WTC11 (cell line): ENCODE measurements at places on chromosomes 1 and 21. TPM values are rescaled to one million over a fixed set of nuclear protein-coding genes. Genes with fewer than 3 reads are reported as not detected.

GRCh38 chr1:228139931-228140723, at the start of gene GUK1:
GUK1 (plus strand) TSS chr1:228140279; CDS start chr1:228140303, 24 bp downstream.
- peaks cover 7% of the 10 kb centered on the region; the same call in 1 of the 2 replicates for H3K4me1 ChIP-seq
- H3K27me3 ChIP-seq = peaks cover 34% of the 10 kb centered on the region
- H3K4me3 ChIP-seq = peak within 1 kb of the TSS; percentile 88
- H3K36me3 ChIP-seq = no peaks in the 10 kb centered on the region
- peak; percentile 100 for DNase-seq

GRCh38 chr1:210516697-210517459, 188.2 kb downstream of the HHAT start:
- no peak overlapping the region for H3K4me3 ChIP-seq
- H3K27ac ChIP-seq = no peak overlapping the region
- DNase-seq = no peak
- H3K36me3 ChIP-seq = no peaks in the 10 kb centered on the region
- H3K4me1 ChIP-seq = no peaks in the 10 kb centered on the region

GRCh38 chr1:54671985-54672608, 30.5 kb downstream of the MROH7 start:
- no peaks in the 10 kb centered on the region for H3K36me3 ChIP-seq
- H3K4me3 ChIP-seq = no peak overlapping the region
- peak; percentile 86 for DNase-seq
- H3K4me1 ChIP-seq = no peaks in the 10 kb centered on the region
- no peaks in the 10 kb centered on the region; the same call in 1 of the 2 replicates for H3K27me3 ChIP-seq
- no peak overlapping the region for H3K27ac ChIP-seq

Gene LRRC7
- total RNA-seq = not detected in 3 replicates

Gene DISP3
- 5.9 to 6.1 TPM (median 6.0 TPM) in 3 replicates for total RNA-seq

GRCh38 chr1:116889380-116889779, 20.3 kb upstream of the PTGFRN start:
- H3K36me3 ChIP-seq = peaks cover 7% of the 10 kb centered on the region
- DNase-seq = no peak
- peaks cover 12% of the 10 kb centered on the region for H3K4me1 ChIP-seq
- no peak overlapping the region for H3K27ac ChIP-seq
- no peak overlapping the region for H3K4me3 ChIP-seq

Gene VSIG8
- not detected in 3 replicates for total RNA-seq

GRCh38 chr1:206788487-206789050, 16.3 kb upstream of the IL10 start:
- no peaks in the 10 kb centered on the region for H3K36me3 ChIP-seq
- no peak overlapping the region for H3K4me3 ChIP-seq
- DNase-seq = no peak
- H3K27me3 ChIP-seq = peaks cover 3% of the 10 kb centered on the region
- no peak overlapping the region for H3K27ac ChIP-seq

DNA sequence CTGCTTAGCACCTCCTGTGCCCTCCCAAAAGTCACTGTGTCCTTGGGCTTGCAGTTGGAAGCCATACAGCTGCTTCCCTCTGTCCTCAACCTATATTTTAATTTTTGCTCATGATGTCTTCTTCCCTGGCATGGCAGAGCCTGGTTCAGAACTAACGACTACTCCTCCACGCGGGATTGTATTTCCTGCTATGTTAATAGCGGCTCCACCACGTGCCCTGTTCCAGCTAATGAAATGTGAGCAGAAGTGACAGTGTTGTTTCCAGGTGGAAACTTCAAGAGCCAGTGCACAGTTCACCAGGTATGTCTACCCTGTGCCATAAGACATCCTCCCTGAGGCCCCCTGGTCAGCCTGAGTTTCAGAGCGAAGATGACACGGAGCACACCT, 52.1 kb downstream of the DHRS3 start:
- no peak for DNase-seq
- no peak overlapping the region for H3K4me3 ChIP-seq
- peaks cover 39% of the 10 kb centered on the region for H3K36me3 ChIP-seq
- H3K4me1 ChIP-seq = no peaks in the 10 kb centered on the region
- no peak overlapping the region for H3K27ac ChIP-seq
- peaks cover 7% of the 10 kb centered on the region for H3K27me3 ChIP-seq

DNA sequence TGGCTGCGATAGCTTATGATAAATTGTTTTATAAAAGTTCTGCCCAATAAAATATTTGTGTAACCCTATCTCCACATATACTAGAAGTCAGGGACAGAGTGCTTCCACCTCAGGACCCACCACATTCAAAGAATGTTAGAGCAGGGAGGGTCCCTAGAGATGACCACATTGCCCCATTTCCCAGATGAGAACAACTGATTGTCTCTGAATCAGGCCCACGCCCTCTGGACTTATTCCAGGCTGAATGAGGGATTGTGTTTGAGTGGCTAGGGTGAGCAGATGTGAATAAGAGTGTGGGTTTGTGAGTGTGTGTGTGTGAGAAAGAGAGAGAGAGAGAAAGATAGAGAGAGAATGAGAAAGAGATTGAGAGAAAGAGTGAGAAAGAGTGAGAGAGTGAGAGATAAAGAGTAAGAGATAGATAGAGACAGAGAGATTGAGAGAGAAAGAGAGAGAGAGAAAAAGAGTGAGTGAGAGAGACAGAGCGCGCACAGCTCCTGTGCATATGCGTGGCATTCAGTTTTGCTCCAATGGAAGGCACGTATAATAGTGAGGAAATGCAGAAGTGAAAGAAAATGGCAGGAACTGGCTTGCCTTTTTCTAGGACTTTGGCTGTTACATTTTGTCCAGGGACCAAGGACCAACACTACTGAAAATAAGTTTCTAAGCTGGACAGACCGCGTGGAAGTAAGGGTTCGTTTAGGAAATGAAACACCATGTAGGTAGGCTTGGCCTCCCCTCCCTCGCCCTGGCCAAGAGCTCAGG, 94.1 kb downstream of the ABCA4 start:
- no peak overlapping the region for H3K27ac ChIP-seq
- no peak for DNase-seq
- no peaks in the 10 kb centered on the region; the same call in 1 of the 2 replicates for H3K27me3 ChIP-seq
- H3K4me1 ChIP-seq = peaks cover 25% of the 10 kb centered on the region
- H3K36me3 ChIP-seq = no peaks in the 10 kb centered on the region

DNA sequence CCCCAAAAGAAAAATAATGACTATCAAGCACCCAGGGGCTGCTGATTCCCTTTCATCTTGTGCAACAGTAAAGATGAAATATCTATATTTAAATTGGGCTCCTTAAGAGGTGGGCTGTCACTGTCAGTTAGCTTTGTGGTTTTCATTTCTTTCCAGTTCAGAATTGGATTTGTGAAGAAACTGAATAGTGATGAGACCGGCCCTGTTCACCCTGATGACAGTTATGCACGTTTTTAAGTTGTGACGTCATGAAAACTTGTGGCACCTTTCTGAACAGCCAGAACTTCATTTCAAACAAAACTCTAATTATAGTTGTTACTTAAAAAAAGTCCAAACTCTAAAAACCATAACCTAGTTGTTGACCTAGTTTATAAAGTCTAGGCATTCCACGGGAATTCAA, 125.9 kb downstream of the RUNX1 start:
- no peak overlapping the region for H3K27ac ChIP-seq
- H3K4me1 ChIP-seq = peaks cover 4% of the 10 kb centered on the region; the same call in 1 of the 2 replicates
- no peak for DNase-seq

GRCh38 chr1:34885405-34886247, 26.1 kb upstream of the SMIM12 start:
- no peaks in the 10 kb centered on the region for H3K36me3 ChIP-seq
- H3K4me3 ChIP-seq = peak overlapping the region; percentile 88
- H3K27me3 ChIP-seq = peaks cover 40% of the 10 kb centered on the region
- H3K4me1 ChIP-seq = peaks cover 7% of the 10 kb centered on the region; the same call in 1 of the 2 replicates
- no peak overlapping the region for H3K27ac ChIP-seq

DNA sequence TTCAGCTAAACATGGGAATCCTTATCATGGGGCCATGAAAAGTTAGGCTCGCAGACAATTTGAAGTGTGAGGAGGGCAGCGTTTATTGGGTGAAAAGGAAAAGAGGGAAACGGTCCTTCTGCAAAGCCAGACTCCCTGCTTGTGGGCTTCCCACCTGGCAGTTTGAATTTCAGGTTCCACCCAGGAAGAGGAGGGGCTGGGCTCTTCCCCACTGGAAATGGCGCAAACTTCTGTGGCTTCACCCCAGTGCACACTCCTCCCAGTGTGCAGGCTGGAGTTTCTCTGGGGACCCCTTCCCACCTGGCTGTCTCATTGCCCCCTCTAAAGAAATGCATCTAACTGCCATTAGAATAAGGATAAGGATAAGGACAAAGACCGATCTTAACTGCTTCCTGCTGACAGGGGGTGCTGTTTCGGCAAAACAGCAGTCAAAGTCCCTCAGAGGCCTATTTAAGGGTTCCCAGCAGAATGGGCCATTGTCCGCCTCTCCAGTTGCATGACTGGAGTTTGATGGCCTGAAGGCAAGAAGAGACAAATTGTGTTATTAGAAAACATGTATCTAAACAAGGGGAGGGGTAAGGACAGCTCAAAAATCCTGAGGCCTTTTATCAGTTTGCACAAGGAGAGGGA, 20.4 kb downstream of the AIM2 start:
- H3K4me3 ChIP-seq = no peak overlapping the region
- peaks cover 11% of the 10 kb centered on the region for H3K4me1 ChIP-seq
- no peak overlapping the region for H3K27ac ChIP-seq
- no peaks in the 10 kb centered on the region for H3K36me3 ChIP-seq
- no peaks in the 10 kb centered on the region for H3K27me3 ChIP-seq
- peak; percentile 28 for DNase-seq

DNA sequence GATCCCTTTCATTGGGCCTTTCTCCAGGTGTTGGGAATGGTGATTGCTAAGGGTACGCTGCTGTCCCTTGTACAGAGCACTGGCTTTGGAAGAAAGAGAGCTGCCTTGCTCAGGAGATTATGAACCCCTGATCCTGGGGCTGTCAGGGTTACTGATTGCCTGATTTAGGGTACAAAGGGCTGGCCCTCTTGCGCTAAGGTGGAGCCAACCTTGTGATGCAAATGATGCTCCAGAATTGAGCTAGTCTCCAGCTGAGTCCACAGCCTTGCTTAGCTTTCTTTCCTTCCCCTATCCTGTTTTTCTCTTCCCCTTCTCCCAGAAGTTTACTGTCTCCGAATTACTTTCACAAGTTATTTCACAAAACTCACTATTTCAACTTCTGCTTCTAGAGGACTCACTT, 334.7 kb downstream of the AMY1C start:
- peak; percentile 12 for DNase-seq
- no peak overlapping the region for H3K27ac ChIP-seq
- H3K27me3 ChIP-seq = no peaks in the 10 kb centered on the region
- no peaks in the 10 kb centered on the region for H3K36me3 ChIP-seq
- H3K4me1 ChIP-seq = peaks cover 21% of the 10 kb centered on the region

DNA sequence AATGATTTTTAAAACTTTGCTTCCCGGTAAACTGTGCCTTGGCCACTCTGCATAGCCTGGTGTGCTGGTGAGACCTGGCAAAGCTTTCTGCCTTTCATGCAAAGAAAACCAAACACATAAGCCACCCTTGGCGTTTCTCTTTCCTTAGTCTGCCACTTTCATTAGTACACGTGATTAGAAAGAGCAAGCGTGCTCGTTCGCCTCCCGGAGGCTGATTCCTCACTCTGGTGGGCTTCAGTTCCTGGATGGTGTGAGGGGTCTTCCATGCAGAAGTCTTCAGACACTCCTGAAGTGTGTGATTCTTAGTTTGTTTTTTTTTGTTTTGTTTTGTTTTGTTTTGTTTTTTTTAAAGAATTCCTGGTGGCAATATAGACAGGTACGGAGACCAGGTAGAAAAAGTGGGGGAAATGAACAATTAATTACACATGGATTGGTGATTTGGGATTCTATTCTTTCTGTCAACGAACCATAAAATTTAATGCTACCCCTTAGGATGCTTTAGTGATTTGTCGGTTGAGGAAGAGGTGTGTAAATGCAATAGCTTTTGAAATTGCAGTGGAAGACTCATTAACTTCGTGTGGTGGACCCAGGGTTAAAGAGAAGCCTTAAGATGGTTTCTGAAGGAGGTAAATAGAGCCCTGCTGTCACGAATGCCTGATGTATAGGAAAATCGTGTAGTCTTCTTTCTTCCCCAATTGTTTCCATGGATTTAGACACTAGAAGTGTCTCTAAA, 2.1 kb downstream of the GALNT2 start:
- H3K27ac ChIP-seq = no peak overlapping the region; the same call in 1 of the 2 replicates
- H3K36me3 ChIP-seq = no peaks in the 10 kb centered on the region

Gene SLC37A1
- 22.7 to 26.3 TPM (median 25.8 TPM) in 3 replicates for total RNA-seq

- no peak overlapping the region for H3K27ac ChIP-seq
- DNase-seq = no peak
- H3K4me1 ChIP-seq = peaks cover 4% of the 10 kb centered on the region
- no peak overlapping the region for H3K4me3 ChIP-seq
Measured at GRCh38 chr1:973459-974292, 7.4 kb downstream of the PLEKHN1 start.

Gene MYOG
- not detected in 3 replicates for total RNA-seq

GRCh38 chr1:99661780-99662179, 15.9 kb downstream of the PALMD start:
- no peak overlapping the region for H3K27ac ChIP-seq
- H3K4me1 ChIP-seq = peaks cover 17% of the 10 kb centered on the region
- H3K4me3 ChIP-seq = no peak overlapping the region
- no peak for DNase-seq

GRCh38 chr1:16605532-16606505, 7.5 kb downstream of the NBPF1 start:
- no peaks in the 10 kb centered on the region for H3K27me3 ChIP-seq
- no peak for DNase-seq
- no peak overlapping the region for H3K27ac ChIP-seq
- H3K36me3 ChIP-seq = no peaks in the 10 kb centered on the region
- H3K4me3 ChIP-seq = no peak overlapping the region

Gene KCNC4
- total RNA-seq = 19.9 to 21.9 TPM (median 21.9 TPM) in 3 replicates

DNA sequence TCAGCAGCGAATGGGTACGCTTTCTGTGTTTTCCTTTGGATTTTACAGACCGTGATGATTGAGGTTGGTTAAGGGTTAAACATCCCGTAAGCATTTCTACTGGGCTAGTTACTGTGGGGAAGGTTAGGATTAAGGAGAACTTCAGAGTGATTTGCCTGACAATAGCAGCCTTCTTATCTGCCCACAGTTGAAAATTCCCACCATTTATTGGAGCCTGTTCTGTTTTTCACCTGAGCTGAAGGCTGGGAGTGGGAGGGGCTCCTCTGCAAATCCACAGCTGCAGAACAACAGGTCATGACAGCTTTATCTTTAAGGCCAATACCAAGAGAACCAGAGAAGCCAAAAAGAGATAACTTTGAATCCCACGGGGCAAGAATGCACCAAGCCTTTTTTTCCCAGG, 168.6 kb downstream of the KAZN start:
- H3K27me3 ChIP-seq = 0 out of 2 replicates have a peak, but pooled peaks cover 2% of the 10 kb centered on the region
- H3K4me1 ChIP-seq = peaks cover 73% of the 10 kb centered on the region
- peaks cover 5% of the 10 kb centered on the region; the same call in 1 of the 2 replicates for H3K36me3 ChIP-seq
- DNase-seq = no peak
- no peak overlapping the region for H3K4me3 ChIP-seq
- peak overlapping the region; percentile 88 for H3K27ac ChIP-seq
